ENCODE measurements at places on chromosomes 16 and 17.

GRCh38 chr16:69423189-69423588 is 1.2 kb upstream of the CYB5B start:
- DNase-seq = no peak

- peak; percentile 6 for DNase-seq
Measured at GRCh38 chr17:65278050-65278819, 141.1 kb downstream of the RGS9 start.

DNA sequence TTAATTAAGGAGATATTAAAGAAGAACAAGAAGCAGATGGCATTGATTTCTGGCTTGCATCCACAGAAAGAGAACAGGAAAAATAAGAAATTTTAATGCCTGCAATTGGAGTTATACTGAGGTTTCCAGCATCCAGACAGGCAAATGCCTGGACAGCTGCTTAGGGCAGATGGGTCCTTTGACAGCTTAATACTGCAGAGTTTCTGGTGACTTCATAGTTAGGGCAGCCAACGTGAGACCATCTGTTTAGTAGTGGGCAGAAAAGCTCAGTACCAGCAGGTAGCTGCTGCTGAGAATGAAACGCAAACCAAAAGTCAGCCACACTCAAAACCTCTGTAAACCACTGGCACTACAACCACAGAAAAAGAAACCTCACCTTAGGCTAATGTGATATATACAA is 109.8 kb downstream of the CDK5R1 start:
- no peak for DNase-seq

- DNase-seq = peak; percentile 27
Measured at GRCh38 chr16:3389663-3390338, 11.0 kb downstream of the ZSCAN32 start.

Measured in OCI-LY7 (cell line).